ENCODE measurements at places on chromosomes 16 and 17.
A peak's percentile ranks its signal among the peaks of the same experiment; 100 is the strongest.

DNA sequence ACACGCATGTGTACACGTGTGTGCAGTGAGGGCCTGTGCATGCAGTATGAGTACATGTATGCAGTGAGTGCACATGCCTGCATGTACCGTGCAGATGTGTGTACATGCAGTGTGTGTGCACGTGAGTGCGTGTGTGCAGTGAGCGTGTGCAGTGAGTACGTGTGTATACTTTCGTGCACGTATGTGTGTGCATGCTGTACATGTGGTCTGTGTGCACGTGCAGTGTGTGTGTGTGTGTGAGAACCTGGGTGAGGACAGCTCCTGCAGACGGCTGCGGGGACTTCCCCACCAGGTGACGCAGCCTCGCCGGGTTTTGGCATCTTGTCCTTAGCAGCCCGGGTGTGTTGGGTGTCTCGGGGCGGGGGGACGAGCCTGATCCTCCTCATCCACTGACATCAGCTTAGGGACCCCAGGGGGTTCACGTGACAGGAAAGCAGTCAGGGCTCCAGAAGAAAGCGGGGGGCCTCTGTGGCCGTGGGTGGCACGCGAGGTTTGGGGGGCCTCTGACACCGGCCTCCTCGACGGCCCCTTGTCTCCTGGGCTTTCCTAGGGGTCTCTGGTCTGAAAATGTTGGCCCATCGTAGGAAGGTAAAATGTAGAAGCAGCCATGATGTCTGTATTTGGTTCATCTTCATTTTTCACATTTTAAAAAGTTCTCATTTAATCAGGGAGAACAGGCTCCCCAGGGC lies 119.6 kb upstream of the ZNF750 start:
- no peak for DNase-seq

DNA sequence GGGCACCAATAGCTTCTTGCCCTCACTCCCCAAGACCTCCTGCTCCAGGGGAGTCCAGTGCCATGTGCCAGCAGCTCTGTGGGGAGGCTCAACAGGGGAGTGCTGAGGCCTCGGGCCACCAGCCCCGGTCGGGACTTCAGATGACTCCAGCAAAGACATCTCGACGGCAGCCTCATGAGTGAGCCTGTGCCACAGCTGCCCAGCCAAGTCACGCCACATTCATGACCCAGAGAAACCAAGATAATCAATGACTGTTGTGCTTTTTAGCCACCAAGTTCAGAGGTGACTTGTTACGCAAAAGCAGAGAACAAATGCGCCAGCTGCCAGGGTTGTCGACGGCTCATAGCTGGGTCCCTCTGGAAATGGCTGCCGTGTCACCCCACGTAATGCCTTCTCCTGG lies 157.5 kb downstream of the BANP start:
- DNase-seq = no peak

DNA sequence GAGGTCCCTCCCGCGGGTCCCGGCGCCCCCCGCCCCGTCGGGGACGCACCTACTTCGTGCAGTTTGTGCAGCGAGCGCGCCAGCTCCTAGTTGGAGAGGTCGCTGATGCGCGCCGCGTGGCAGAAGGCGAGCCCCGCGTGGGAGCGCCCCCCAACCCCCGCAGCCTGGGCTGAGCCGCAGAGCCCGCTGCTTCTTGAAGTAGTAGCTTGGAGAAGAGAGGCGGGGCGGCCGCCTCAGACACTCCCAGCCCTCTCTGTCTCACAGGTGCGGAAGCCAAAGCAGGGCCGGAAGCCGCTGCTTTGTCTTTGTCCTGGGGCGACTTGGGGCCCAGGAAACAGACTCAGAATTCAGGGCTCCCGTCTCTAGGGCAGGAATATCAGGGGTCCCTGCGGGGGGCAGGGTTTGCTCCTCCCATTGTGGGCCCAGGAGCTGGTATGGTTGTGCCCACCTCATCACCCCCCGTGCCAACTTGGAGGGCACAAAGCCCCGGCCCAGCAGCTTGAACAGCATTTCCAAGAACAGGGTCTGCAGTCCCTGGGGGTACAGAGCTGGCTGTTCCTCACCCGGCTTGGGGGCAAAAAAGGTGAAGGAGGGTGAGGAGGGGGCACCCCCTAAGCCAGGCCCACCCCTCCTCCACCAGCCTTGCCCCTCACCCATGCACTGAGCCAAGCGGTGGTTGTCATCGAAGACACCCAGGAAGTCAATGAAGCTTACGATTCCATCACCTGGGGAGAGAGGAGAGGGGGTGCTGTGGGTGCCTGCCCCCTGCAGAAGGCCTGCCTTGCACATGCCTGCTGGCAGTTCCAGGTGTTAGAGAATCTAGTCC lies 13.5 kb downstream of the SPATA32 start:
- peak; percentile 75 for DNase-seq

- no peak for DNase-seq
Measured at GRCh38 chr16:12539185-12539929, 264.3 kb downstream of the CPPED1 start.

DNA sequence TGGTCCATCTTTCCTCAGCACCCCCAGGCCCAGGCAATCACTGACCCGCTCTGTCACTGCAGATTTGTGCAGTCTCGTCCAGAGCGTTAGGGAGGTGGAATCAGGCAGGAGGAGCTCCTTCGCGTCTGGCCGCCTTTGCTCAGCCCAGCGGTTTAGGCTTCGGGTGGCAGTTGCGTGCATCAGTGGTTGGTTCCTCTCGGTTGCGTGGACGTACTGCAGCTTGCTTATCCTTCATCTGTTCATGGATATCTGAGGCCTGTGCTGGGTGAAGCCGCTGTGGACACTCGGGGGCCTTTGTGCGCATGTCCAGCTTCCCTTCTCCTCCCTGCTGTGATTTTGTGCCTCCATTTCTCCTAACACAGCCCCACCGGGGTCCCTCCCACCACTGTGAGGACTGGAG lies 4.7 kb upstream of the P2RX1 start:
- no peak for DNase-seq

- DNase-seq = no peak
Measured at GRCh38 chr16:48409839-48410632, 24.8 kb upstream of the SIAH1 start.

DNA sequence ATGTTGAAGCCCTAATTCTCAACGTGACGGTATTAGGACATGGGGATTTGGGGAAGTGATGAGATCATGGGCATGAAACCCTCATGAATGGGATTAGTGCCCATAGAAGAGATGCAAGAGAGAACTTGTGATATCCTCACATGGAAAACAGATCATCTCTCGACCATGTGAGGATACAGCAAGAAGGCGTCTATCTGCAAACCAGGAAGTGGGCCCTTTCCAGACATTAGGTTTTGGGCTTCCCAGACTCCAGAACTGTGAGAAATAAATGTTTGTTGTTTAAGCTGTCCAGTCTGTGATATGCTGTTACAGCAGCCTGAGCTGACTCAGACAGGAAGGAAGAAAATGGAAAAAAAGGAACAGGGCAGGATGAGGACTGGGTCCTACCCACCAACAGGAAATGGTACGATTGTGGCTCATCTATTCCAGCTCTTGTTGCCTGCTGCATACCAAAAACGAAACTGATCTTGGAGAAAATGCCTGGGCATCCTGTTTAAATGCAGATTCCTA lies 21.9 kb upstream of the SSTR2 start:
- DNase-seq = no peak

DNA sequence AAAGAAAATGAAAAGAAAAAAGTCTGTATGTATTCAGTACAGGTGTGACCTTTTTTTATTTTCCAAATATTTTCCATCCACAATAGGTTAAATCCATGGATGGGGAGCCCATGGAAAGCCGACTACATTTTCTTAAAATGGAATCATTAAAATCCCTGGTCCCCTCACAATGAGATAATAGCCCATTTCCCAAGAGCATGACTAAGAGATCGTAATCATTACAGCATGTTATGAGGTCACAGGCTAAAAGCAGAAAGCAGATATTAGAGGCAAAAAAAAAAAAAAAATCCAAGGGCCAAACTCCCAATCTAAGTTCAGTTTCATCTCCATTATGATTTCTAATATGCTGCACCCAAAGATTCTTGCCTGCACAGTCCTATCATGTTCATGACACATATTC lies 44.7 kb downstream of the CYTH1 start:
- DNase-seq = no peak

DNA sequence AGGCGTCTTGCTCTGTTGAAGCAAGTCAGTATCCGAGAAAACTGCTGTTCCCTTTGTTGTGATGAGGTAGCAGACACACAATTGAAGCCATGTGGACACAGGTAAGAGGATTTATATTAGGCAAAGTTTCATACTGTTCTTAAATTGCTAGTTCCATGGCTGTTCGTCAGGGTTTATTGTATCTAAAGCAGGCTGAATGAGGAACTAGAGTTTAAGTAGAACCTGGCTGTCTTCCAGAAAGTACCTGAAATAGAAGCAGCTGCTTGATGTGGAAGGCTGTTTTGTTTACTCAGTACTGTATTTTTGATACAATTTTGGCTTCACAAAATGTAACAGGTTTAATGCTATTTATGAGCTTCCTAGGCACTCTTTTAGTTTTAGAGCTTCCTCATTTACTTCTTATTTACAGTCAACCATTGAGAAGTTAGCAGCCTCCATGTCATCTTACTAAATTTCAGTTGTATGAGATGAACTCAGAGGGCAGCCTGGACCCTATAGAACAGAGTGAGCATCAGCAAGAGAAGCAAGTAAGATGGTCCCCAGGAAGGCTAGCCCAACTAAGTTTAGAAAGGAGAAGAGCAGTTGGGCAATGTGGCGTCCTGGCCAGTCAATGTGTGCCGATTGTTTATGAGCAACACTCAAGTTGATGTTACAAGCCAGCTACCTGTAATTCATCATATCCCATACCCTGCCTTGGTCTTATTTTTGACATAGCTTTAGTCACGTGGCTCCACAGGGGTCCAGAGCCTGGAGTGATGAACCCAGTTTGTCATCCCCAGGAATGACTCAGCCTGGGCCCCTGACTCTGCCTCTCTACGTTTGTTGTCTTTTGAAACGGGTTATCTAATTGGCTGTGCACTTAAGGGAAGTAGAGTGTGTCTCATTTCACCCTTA lies 9.7 kb upstream of the ARL2BP start:
- no peak for DNase-seq

DNA sequence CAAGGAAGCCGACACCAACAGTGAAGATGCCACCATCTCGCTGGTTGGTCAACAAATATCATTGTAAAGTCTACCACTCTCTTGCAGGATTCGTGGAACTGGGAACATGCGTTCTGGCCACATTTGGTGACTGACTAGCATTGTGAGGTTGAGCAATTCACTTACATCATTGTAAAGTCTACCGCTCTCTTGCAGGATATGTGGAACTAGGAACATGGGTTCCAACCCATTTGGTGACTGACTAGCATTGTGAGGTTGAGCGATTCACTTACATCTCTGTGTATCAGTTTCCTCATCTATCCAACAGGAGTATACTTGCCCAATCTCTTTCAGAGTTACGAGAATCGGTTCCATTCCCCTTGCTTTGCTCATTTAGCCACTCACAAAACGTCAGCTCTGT lies 42.6 kb upstream of the RPH3AL start:
- DNase-seq = no peak

DNA sequence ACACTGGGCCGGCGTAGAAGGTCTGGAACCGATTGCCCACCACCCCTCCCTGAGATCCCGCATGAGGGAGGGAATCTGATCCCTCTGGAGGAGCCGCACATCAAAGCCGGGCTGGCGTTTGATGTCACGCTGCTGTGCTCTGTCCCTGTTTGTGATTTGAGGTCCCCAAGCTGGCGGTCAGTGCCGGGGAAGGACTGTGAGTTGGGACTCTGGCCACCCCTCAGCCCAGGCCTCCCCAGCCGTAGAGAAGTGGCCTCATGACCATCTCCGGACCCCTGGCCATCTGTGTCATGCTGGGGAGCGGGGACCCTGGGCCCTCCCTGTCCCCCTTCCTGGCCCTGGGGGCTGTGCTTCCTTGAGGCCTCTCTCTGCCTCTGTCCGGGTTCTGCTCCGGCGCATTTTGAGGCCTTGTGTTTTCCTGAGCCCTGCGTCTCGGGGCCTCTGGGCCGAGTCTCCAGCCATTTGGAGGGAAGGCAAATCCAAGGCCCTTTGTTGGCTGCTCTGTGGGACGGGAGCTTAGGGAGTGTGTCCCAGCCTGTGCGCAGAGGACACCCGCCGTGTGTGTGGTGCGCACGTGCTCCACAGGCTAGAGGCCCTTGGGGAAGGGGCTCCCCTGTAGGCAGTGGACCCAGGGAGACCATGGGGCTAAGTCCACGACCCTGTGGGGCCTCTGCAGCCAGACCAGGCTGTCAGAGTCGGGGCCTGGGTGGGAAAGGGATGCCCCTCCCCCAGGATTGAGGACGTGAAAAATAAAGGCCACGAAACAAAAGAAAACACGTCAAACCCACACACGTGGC lies 15.1 kb downstream of the ASPSCR1 start:
- DNase-seq = no peak

GRCh38 chr17:20009302-20010098 lies at the start of gene SPECC1:
SPECC1 (plus strand) TSS chr17:20009359; CDS start chr17:20096652, 87,293 bp downstream.
- DNase-seq = peak; percentile 82

- DNase-seq = no peak
Measured at GRCh38 chr16:77647726-77648125, 74.6 kb upstream of the NUDT7 start.

DNA sequence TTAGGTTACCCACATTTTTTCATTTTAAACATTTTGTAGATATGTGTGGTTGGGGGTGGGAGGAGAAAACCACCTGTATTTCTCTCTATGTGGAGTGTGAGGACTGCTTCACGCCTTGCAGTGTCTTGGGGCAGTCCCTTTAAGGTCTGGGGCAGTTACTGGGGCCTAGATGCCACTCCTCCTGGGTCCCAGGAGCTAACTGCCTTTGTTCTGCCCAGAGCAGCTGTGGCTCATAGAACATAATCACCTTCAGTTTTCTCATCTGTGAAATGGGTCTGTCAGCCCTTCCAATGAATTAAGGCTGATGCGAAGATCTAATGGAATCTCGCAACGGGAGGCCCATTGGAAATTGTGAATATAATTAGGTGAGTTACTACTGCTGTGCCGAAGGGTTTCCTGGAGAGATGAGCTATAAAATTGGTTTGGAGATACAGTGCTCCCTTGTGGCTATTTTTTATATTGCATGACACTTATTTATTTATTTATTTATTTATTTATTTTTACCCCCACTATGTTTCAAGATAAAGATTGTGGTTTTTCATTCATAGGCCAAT lies 22.9 kb downstream of the DHRS7C start:
- no peak for DNase-seq

GRCh38 chr17:76565728-76566612 lies 19.7 kb downstream of the ST6GALNAC2 start:
- no peak for DNase-seq

DNA sequence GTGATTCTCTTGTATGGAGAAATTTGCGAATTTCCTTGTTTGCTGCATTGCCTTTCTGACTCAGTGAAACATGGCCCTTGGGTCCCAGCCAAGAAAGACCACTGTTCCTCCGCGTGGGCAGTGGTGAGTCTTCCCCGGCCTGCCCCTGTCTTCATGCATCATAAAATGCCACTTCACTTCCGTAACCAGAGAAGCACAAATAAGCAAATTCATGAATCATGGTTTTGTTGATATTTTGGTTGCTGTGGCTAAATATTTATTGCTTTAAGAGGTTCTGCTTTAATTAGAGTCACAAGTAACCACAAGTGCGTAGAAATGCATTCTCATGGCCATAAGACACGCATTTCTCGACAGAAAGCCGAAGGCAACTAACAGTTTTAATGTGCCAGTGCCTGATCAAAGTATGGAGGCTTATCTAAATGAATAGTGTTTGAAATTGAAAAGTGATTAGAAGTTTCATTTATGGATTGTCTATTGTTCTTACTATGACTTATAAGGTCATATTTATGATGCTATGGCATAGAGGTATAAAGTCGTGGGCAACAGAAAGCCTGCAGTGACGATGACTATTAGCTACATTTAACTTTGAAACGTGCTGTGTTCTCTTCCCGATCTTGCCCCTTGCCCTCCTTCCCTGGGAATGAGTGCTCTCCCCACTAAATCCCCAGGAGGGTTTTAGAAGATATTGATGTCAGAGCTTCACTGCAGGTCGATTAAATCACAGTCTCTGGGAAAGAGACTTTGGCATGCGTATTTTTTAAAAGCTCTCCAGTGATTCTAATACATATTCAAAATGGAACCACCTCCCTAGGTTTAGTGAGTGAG lies 76.0 kb downstream of the WIPI1 start:
- no peak for DNase-seq

Data from activated T-helper 1 cell treated with Interleukin-2 at 50 U/mL for 16 hours (primary cell).